Activated CD4-positive, alpha-beta T cell treated with anti-CD3 and anti-CD28 coated beads, Interleukin-2, amount 50 U/mL, for 48 hours (primary cell): ENCODE measurements at places on chromosomes 7 and 10.

- no peak for DNase-seq
Observed at GRCh38 chr10:124698545-124699469, 45.4 kb downstream of the FAM53B start.

GRCh38 chr7:91353848-91354247 lies 89.6 kb downstream of the FZD1 start:
- no peak for DNase-seq

DNA sequence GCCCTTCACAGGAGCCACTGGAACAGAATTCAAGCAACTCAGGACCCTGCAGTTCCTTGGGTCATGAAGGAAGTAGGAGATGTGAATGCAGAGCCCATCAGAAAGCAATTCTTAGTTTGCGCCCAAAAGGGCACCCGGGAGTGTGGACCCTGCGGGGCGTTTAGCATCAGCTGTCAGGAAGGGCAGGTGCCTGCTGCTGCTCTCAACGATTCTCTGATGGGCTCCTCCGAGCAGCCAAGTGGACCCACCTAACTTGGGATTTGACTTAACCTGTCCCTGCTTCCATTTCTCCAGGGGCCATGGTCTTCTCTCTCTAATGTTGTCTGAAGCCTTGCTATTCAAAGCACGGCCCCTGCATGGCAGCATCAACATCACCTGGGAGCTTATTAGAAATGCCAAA lies 17.1 kb downstream of the CPA5 start:
- DNase-seq: no peak

- peak; percentile 10 for DNase-seq
Observed at GRCh38 chr10:46270086-46270811, 16.5 kb upstream of the ANTXRL start.

GRCh38 chr7:69403169-69403568 lies 195.1 kb upstream of the AUTS2 start:
- no peak for DNase-seq

- no peak for DNase-seq
Observed at GRCh38 chr7:106717254-106717954, 56.4 kb upstream of the CCDC71L start.

- no peak for DNase-seq
Observed at GRCh38 chr10:86193841-86194240, 172.8 kb downstream of the GRID1 start.

- no peak for DNase-seq
Observed at GRCh38 chr10:14220026-14220425, 110.7 kb downstream of the FRMD4A start.

GRCh38 chr7:111038185-111038584 lies 52.7 kb upstream of the LRRN3 start:
- no peak for DNase-seq

GRCh38 chr7:94049615-94050014 lies 45.5 kb upstream of the BET1 start:
- DNase-seq: no peak

GRCh38 chr7:9869566-9869965 lies 1104.1 kb upstream of the PHF14 start:
- no peak for DNase-seq

DNA sequence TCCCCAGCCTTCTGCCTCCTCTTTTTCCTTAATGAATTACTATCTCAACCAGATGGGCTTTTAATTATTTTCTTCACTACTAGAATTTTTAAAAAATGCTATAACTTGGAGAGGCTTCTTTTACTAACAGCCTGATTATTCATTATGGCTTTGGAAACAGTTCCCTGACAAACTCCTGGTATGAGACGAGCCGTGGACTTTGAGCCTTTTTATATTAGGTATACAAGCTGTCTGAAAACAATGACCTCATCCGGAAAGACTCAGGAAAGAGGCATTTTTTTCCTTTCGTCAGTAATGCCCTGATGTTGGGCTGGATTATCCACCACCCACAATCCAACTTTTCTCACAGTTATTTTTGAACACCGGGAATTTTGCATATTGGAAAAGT lies 26.7 kb upstream of the ABLIM1 start:
- no peak for DNase-seq

DNA sequence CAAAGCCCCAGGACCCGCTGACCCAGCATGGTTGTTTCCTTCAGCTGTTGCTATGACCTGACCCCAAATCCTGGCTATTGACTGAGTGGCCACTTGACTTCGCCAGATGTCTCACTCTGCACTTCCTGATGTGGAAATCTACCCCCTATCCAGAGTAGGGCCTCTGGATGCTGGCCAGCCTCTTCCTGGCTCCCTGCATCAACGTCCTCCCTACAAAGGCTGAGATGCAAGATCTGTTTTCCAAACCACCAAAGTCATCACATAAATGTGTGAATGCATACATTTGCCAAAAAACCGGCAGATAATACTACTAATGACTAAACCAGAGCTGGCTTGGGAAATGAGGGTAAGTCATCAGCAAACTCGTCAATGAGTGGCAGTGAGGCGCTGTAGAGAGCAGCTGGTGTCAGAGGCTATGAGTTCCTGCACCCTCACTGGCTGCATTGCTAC lies 70.4 kb downstream of the PYROXD2 start:
- DNase-seq: no peak

DNA sequence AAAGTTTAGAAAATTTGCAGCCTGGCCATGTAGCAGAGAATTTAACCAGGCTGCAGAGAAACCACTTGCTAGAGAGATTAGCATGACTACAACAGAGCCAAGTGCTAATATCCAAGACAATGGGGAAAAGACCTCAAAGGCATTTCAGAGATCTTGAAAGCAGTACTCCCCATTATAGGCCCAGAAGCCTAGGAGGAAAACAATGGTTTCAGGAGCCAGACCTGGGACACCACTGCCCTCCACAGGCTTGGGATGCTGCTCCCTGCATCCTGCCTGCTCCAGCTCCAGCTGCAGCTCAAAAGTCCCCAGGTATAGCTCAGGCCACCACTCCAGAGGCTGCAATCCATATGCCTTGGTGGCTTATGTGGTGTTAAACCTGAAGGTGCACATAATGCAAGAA lies 101.5 kb upstream of the TMEM72 start:
- no peak for DNase-seq

DNA sequence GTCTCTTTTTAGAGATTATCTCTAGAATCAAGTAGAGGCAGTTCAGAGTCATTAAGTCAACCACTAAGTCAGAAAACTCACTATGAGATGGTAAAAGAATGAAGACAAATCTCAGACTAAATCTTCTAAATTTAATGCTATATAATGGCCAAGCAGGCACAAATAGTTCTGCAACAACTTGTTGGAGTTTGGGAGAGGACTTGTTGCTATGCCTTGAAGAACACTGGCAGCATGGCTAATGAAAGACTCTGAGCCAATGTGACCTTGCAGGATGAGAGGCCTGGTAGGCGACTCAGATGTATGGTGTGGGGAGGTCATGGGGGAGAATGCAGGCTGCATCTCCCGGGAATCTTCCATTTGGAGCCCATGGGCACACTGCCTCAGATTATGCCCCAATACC lies 128.7 kb downstream of the C1GALT1 start:
- no peak for DNase-seq

DNA sequence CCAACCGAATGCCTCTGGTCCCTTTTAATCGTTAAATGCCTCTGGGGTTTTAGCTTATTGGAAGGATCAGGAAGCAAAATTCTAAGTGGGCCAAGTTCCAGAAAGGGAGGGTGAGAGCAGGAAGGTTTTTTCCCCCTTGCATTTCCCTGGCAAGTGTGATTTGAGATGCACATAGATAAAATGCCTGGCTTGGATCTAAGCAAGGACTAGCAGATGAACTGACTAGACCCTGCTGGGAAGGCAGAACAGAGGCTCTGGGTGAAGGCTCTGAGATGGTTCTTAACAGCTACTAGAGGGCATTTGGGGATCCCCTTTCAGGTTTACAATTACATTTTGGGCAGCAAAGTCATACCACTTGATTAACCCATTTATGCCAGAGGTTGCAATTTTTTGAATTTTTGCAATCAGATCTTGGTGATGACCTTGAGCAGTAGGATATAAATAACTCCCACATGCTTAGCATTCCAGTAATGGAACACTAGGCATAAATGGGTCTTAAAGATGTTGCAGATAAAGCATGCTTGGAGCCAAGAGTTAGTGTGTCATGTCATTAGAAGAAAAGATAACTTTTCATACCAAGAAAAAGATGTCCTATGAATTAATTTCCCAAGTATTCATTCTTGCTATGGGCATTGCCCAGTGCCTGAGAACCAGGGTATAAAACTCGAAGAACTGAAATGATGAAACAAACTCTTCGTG lies 205.9 kb downstream of the SEC23IP start:
- no peak for DNase-seq

DNA sequence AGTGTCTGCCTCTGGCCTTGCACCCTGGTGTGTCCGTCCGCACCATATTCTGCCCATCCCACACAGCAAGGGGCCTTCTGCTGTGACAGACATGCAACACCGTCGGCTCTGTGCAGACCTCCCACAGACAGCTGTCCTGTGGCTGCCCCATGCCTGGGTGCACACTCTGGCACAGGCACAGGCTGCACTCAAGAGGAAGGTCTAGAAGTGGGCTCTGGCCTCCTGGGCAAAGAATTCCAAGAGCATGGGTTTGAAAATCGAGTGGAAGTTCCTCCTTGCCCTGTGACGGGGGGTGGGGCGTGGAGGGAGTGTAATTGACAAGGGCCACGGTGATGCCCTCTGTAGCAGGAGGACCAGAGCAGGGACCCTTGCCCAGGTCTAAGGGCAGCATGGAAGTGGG lies 4.3 kb upstream of the LOXL4 start:
- DNase-seq: no peak

DNA sequence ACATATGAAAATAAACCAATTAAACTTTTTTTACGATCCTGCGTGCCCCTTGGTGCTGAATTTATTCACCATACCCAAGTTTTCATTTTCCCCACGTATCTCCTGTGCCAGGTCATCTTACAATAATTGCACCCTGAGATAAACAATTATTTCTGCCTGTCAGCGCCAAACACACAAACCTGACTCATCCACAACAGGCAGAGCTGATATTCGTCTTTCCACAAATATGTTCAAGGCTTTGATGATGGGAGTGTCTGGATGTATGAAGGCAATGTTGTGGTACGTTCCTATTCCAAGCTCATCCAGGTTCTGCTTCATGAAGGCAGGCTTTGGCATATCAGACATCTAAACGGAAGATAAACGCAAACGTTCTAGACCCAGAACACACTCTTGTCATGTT lies 45.8 kb upstream of the RHEB start:
- no peak for DNase-seq

GRCh38 chr7:158702196-158702595 lies 2.4 kb downstream of the NCAPG2 start:
- no peak for DNase-seq

GRCh38 chr10:11782793-11783557 lies 40.2 kb upstream of the PROSER2 start:
- DNase-seq: no peak

- peak; percentile 67 for DNase-seq
Observed at GRCh38 chr10:70461397-70462348, 16.9 kb upstream of the PALD1 start.

GRCh38 chr7:131879424-131879823 lies 323.0 kb upstream of the PODXL start:
- DNase-seq: no peak

GRCh38 chr7:117041007-117041406 lies 87.7 kb downstream of the ST7 start:
- no peak for DNase-seq

DNA sequence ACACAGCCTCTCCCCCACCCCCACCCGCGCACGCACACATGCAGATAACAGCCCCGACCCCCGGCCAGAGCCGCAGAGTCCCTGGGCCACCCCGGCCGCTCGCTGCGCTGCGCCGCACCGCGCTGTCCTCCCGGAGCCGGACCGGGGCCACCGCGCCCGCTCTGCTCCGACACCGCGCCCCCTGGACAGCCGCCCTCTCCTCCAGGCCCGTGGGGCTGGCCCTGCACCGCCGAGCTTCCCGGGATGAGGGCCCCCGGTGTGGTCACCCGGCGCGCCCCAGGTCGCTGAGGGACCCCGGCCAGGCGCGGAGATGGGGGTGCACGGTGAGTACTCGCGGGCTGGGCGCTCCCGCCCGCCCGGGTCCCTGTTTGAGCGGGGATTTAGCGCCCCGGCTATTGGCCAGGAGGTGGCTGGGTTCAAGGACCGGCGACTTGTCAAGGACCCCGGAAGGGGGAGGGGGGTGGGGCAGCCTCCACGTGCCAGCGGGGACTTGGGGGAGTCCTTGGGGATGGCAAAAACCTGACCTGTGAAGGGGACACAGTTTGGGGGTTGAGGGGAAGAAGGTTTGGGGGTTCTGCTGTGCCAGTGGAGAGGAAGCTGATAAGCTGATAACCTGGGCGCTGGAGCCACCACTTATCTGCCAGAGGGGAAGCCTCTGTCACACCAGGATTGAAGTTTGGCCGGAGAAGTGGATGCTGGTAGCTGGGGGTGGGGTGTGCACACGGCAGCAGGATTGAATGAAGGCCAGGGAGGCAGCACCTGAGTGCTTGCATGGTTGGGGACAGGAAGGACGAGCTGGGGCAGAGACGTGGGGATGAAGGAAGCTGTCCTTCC lies 620 bp downstream of the EPO start:
- no peak for DNase-seq

DNA sequence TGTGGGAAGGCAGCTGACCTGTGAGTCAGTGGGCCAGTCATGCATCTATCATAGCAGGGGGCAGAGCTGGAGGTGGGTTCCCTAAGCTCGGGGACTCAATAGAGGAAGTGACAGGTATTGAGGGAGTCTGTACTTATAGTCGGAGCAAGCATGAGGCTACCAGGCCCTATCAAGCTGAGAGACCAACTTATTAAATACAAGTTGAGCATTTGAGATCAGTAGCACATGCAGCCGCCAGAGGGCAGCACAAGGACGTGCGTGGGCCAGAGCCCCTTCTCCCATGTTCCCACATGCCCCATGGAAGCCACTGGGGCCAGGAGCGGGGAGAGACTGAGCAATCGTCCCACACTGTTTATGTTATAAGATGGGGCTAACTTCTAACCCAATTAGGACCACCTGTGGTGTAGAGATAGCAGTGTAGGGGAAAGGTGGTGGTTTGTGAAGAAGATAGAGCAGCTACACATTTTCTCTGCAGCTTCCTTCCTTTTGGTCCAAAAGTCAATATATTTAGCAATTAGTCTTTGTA lies 13.0 kb upstream of the STK31 start:
- DNase-seq: peak; percentile 69

GRCh38 chr7:114160925-114161324 lies 242.1 kb upstream of the PPP1R3A start:
- DNase-seq: no peak

DNA sequence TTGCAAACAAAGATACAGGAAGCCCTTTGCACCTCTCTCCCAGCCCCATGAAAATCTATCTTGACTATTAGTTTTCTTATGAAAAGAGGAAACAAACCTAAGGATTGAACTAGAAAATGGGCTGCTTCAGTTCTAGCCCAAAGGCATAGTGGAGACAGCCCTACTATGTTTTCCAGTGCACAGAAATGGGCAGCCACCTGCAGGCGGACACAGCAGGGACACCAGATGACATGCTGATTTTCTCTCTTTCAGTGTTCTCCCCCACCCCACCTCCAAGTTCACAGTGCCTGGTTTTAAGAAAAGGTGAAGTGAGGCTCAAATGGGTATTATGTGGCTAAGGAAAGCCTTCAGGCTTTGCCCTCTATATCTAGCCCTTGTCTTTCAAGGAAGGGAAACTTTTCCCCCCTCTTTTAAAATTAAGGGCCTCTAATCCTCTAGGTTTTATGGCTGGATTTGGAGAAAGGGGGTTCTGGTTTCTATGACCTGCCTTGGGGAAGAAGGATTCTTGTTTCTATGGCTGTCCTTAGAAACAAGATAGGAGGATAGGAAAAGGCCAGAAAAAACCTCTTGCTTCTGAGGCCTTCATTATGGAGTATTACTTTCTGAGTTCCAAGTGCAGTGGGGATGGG lies 23.5 kb upstream of the DDX50 start:
- DNase-seq: no peak

GRCh38 chr7:116582806-116583444 lies 58.1 kb downstream of the CAV1 start:
- no peak for DNase-seq

GRCh38 chr10:119210633-119211032 lies 3.3 kb downstream of the GRK5 start:
- DNase-seq: no peak
